ENCODE measurements at places on chromosomes 7 and 10. TPM values are rescaled to one million over a fixed set of nuclear protein-coding genes. Genes with fewer than 3 reads are reported as not detected.

GRCh38 chr10:60497364-60497763 lies 107.7 kb upstream of the ANK3 start:
- DNase-seq, result no peak

- DNase-seq, result no peak
Measured at GRCh38 chr7:22425361-22425760, 68.4 kb upstream of the RAPGEF5 start.

GRCh38 chr10:104253106-104253505 lies 1.6 kb upstream of the GSTO1 start:
- no peak for DNase-seq

Gene PGAM2
- total RNA-seq, result 0.58 TPM

Gene PALS2
- total RNA-seq, result 28.1 TPM

Gene C10orf53
- not detected for total RNA-seq

Measured in activated CD8-positive, alpha-beta memory T cell treated with anti-CD3 and anti-CD28 coated beads, Interleukin-2, amount 10 ng/mL, durations not matched to agents 7 days and 5 days (primary cell).